ENCODE measurements at places on chromosomes 2 and 18.
A peak's percentile ranks its signal among the peaks of the same experiment; 100 is the strongest.

DNA sequence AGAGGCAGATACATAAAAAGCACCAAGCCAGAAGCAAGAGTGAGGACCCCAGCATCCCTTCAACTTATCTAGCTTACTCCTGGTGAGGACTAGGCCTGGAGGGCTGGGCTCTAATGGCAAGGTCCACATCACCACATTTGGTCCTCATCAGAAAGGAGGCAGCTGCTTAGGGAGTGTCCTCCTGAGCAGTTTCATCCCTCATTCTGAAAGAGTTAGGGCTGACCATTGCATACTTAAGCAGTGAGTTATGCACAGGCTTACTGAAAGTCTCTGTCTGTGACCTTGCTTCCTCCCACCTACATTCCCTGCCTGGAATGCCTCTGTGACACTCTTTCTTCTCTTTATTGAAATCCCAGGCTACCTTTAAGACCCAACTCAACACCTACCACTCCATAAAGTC, 301.8 kb upstream of the ACVR2A start:
- DNase-seq, result peak; percentile 84

DNA sequence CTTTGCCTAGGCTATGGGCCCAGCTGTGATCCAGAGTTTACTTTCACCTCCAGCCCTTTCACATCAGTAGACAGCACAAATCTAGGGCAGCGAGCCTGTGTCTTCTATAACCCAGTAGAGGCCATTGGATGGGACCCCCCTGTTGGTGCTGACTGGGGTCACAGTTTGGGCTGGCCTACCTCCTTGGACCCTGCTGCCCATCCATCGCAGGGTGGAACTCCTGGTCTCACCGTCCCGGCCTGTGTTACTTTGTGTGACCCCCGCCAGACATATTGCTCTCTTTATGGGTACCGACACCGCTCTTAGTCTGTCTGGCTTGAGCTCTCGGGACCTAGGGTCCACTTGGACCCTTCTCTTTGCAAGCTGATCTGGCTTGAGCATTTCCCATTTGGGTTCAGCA, 157.4 kb downstream of the CTIF start:
- no peak for DNase-seq

GRCh38 chr18:51622702-51623101, 425.2 kb upstream of the MEX3C start:
- no peak for DNase-seq

- DNase-seq, result peak; percentile 44
These were observed 25.4 kb downstream of the WDR75 start for GRCh38 chr2:189466656-189467055.
